Skin of body (tissue), 3 donors: ENCODE measurements at places on chromosomes 1 and 21. TPM values are rescaled to one million over a fixed set of nuclear protein-coding genes. Genes with fewer than 3 reads are reported as not detected.

The CYP4Z1 gene
- total RNA-seq: 0.39 TPM

DNA sequence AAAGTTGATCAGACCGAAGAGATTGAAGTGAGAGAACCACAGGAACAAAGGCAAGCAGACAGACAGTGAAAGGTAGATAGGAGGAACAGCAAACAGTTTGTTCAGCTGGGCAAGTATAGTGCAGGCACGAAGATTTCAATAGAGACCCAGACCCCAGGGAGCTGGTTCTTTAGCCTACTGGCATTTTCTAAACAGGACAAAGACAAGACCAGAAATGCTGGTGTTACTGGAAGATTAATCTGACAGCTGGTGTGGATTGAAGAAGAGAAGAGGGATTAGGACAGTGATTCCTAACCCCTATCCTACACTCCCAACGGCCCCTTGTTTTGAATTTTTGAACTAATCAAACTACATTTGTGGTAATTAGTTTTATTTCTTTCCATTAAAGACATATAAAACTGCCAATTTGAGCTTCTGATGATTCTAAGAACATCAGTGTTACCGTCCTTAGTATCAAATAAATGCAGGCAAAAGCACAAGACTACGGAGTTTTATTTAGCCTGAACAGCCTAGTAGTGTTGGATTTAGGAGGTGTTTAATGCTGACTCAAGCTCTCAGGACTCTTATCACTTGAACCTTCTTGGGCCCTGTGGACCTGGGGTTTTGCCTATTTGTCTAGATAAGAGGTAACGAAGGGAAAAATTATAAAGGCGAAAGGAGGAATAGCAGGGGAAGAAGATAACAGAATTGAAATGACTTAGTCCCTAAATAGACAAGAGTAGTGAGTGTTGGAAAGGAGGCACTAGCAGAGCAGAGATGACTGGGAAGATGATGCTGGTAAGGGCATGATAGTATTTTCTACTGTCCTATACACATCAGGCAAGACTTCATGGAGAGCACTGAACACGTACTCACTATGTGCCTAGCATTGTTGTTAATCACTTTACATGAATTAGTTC is 2.0 kb downstream of the NPL start:
- no peak for DNase-seq

- no peak for DNase-seq
These were observed 133.8 kb upstream of the F3 start for GRCh38 chr1:94675373-94675772.

GRCh38 chr1:167128261-167129227 is 34.7 kb downstream of the STYXL2 start:
- no peak for DNase-seq

DNA sequence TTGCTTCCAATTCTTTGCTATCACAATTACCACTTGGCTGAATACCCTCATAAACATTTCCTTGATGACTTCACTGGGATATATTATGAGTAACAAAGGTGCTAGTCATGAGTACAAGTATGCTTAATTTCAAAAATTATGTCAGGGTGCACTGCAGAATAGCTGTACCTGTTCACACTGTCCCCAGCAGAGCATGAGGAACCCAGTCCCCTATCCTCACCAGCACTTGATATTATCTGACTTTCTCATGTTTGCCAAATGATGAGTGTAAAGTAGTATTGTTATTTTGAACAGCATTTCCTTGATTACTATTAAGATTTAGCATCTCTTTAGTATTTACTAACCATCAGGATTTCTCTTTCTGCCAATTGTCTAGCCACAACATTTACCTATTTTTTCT is 33.5 kb upstream of the TNFSF4 start:
- DNase-seq: no peak

DNA sequence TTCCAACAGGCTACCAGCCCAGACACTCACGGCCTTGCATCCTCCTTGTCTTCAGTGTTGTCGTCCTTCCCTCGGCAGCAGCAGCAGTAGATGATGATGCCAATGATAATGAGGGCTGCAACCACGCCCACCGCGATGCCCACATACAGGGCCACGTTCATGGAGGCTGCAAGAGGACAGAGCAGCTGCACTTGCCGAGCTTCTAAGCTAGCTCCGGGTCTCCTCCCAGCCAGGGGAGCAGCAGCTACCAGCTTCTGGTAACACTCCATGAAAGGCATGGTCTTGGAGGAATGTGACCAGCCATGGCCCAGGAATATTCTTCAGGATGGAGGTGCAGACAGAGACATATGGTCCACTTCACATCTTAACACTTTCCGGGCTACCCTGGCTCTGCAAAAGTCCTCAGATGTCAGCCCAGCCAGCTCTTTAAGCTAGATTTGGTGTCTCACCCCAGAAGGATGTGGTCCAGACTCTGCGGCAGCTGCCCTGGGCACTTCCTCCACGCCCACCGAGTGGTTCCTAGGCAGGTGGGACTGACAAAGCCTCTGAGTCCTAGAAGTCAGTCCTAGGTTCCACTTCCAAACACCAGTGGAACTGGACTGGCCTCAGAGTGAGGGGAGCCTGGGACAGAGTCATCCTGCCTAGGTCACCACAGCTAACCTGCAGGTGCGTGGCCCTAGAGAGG is 35.1 kb downstream of the GPA33 start:
- DNase-seq: no peak

The FAM3B gene
- total RNA-seq: 0.20 TPM

The CTSK gene
- 177 TPM for total RNA-seq

GRCh38 chr1:40610156-40610555 is 55.3 kb downstream of the RIMS3 start:
- no peak for DNase-seq

The MAP10 gene
- total RNA-seq: 2.4 TPM

The ATP6V1G3 gene
- not detected for total RNA-seq

GRCh38 chr1:35533586-35533985 is 23.6 kb downstream of the KIAA0319L start:
- no peak for DNase-seq

GRCh38 chr1:204578867-204579664 is 62.9 kb downstream of the MDM4 start:
- DNase-seq: peak; percentile 7
